Left renal pelvis (tissue), 4 donors: ENCODE measurements at places on chromosomes 7 and 10. TPM values are rescaled to one million over a fixed set of nuclear protein-coding genes. Genes with fewer than 3 reads are reported as not detected.

Gene EN2
- 0.69 TPM for polyA plus RNA-seq

Gene RAB19
- 4.2 TPM for polyA plus RNA-seq

Gene EBF3
- 3.9 TPM for polyA plus RNA-seq

Gene PRSS37
- 0.40 TPM for polyA plus RNA-seq

Gene GIMAP1
- polyA plus RNA-seq: 1.5 TPM

Gene UNCX
- polyA plus RNA-seq: 9.4 TPM

Gene GIMAP2
- polyA plus RNA-seq: 7.3 TPM

Gene IFIT1B
- not detected for polyA plus RNA-seq

Gene NEURL1
- 0.99 TPM for polyA plus RNA-seq

Gene DTX2
- polyA plus RNA-seq: 7.9 TPM

Gene TMEM130
- 4.1 TPM for polyA plus RNA-seq

Gene BLVRA
- 47.0 TPM for polyA plus RNA-seq

Gene PRKAR1B
- polyA plus RNA-seq: 37.8 TPM

Gene OR2A42
- 2.0 TPM for polyA plus RNA-seq

Gene RPEL1
- 0.20 TPM for polyA plus RNA-seq

Gene WNT8B
- 0.68 TPM for polyA plus RNA-seq

Gene SPDYE2
- 2.4 TPM for polyA plus RNA-seq

Gene GPC2
- polyA plus RNA-seq: 8.8 TPM

Gene DOCK4
- 23.9 TPM for polyA plus RNA-seq

Gene ABCC2
- 6.0 TPM for polyA plus RNA-seq

Gene ASB4
- polyA plus RNA-seq: not detected

Gene IL6
- not detected for polyA plus RNA-seq

Gene NYAP1
- 4.2 TPM for polyA plus RNA-seq

Gene PRPS1L1
- polyA plus RNA-seq: not detected

Gene NKX2-3
- polyA plus RNA-seq: not detected

Gene ELMO1
- polyA plus RNA-seq: 10.5 TPM

Gene SDK1
- 6.5 TPM for polyA plus RNA-seq

Gene NCOA4
- polyA plus RNA-seq: 191 TPM

Gene PDSS1
- polyA plus RNA-seq: 7.4 TPM

Gene GSTO2
- polyA plus RNA-seq: 13.2 TPM

Gene UNC5B
- 49.1 TPM for polyA plus RNA-seq

Gene GPRIN2
- 2.7 TPM for polyA plus RNA-seq

Gene DPCD
- 43.5 TPM for polyA plus RNA-seq

Gene DUSP5
- polyA plus RNA-seq: 11.1 TPM

Gene NUTM2E
- 0.59 TPM for polyA plus RNA-seq

Gene POLL
- 27.2 TPM for polyA plus RNA-seq

Gene NPY4R
- 0.08 TPM for polyA plus RNA-seq

Gene PTPN12
- 99.5 TPM for polyA plus RNA-seq

Gene TFEC
- 28.3 TPM for polyA plus RNA-seq

Gene C10orf90
- polyA plus RNA-seq: 0.86 TPM

Gene TFR2
- 1.5 TPM for polyA plus RNA-seq

Gene C1GALT1
- 41.5 TPM for polyA plus RNA-seq

Gene CHN2
- 16.0 TPM for polyA plus RNA-seq

Gene TMEM229A
- polyA plus RNA-seq: 0.08 TPM

Gene ARHGAP22
- polyA plus RNA-seq: 2.1 TPM

Gene MKLN1
- 36.8 TPM for polyA plus RNA-seq

Gene SPDYE9
- polyA plus RNA-seq: 0.57 TPM
